Activated T-cell treated with anti-CD3 and anti-CD28 coated beads, Interleukin-2, amount 50 U/mL, for 24 hours (primary cell): ENCODE measurements at places on chromosomes 12 and 14.

DNA sequence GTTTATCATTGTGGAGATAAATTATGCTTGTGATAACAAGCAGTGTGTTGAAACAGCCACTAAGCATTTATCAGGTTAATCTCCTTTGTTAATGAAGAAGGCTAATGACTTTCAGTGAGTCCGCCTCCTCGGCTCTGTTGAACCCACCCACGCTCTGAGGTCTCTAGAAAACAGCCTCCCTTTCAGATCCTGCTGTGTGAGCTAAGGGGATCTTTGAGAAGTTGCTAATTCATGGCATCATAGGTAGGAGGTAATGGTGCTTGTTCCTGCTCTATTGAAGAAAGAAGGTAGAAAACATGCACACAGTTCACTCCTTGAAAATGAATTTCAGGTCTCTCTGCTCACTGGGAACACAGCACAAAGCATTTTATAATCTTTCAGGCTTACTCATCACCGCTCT is 483.9 kb downstream of the AACS start:
- H3K4me1 ChIP-seq = no peaks in the 10 kb centered on the region
- H3K36me3 ChIP-seq = no peaks in the 10 kb centered on the region
- DNase-seq = no peak
- no peak overlapping the region for H3K27ac ChIP-seq

DNA sequence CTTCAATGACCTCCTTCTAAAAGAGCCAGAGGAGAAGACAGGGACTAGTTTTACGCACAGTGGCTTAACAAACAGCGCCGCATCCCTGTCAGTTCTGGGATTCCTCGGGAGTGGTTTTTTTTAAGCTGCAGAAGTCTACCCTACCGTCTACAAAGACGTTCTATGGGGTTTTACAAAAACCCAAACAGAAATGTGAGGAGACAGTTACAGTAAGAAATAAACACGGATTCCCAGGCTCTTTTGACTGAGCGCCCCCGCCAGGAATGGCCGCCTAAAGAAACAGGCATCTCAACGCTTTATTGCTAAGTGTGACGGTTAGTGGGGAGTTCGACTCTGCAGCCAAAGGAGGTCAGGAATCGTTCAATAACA is 484 bp downstream of the ALKBH1 start:
- H3K4me1 ChIP-seq = peaks cover 46% of the 10 kb centered on the region
- DNase-seq = no peak
- peaks cover 86% of the 10 kb centered on the region for H3K36me3 ChIP-seq
- H3K4me3 ChIP-seq = peak overlapping the region; percentile 90
- peak overlapping the region; percentile 95 for H3K27ac ChIP-seq
- H3K27me3 ChIP-seq = no peaks in the 10 kb centered on the region

GRCh38 chr12:69509904-69510827 is 40.0 kb downstream of the FRS2 start:
- H3K27me3 ChIP-seq = no peaks in the 10 kb centered on the region
- no peak overlapping the region for H3K4me3 ChIP-seq
- peaks cover 5% of the 10 kb centered on the region for H3K36me3 ChIP-seq
- H3K4me1 ChIP-seq = peaks cover 69% of the 10 kb centered on the region
- DNase-seq = no peak
- H3K27ac ChIP-seq = no peak overlapping the region

GRCh38 chr14:75497701-75498100 is 24.6 kb upstream of the BATF start:
- DNase-seq = no peak
- peaks cover 59% of the 10 kb centered on the region for H3K4me1 ChIP-seq
- peak overlapping the region; percentile 42 for H3K4me3 ChIP-seq
- no peaks in the 10 kb centered on the region for H3K36me3 ChIP-seq
- no peaks in the 10 kb centered on the region for H3K27me3 ChIP-seq
- peak overlapping the region; percentile 88 for H3K27ac ChIP-seq

DNA sequence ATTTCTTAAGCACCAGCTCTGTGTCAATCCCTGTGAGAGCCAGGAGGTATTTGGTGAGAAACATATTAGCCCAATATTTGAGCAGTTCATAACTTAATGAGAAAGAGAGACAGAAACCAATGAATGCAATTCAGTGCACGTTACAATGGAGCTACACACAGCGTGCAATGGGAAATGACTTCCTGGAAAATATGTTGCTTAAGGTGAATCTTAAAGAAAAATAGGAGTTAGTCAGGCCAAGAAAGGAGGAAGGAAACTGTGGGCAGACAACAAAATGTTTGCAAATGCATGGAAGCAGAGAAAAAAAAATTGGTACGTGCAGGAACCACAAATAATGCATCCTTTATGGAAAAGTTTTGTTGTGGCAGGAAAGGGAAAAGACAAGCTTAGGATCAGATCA is 481.7 kb downstream of the BCAT1 start:
- DNase-seq = no peak
- H3K27ac ChIP-seq = no peak overlapping the region
- H3K36me3 ChIP-seq = no peaks in the 10 kb centered on the region
- peaks cover 2% of the 10 kb centered on the region for H3K4me1 ChIP-seq
- H3K4me3 ChIP-seq = no peak overlapping the region
- H3K27me3 ChIP-seq = no peaks in the 10 kb centered on the region

- no peak for DNase-seq
- H3K36me3 ChIP-seq = peaks cover 28% of the 10 kb centered on the region
- H3K4me1 ChIP-seq = peaks cover 40% of the 10 kb centered on the region
- H3K27me3 ChIP-seq = no peaks in the 10 kb centered on the region
- H3K4me3 ChIP-seq = peak overlapping the region; percentile 95
- peak overlapping the region; percentile 98 for H3K27ac ChIP-seq
Measured at GRCh38 chr14:49769581-49770211, 1.7 kb downstream of the KLHDC2 start.

- no peak overlapping the region for H3K27ac ChIP-seq
- no peak overlapping the region for H3K4me3 ChIP-seq
- H3K36me3 ChIP-seq = peaks cover 95% of the 10 kb centered on the region
- H3K27me3 ChIP-seq = no peaks in the 10 kb centered on the region
Measured at GRCh38 chr12:124964836-124965462, 24.0 kb downstream of the DHX37 start.
